RCC 7860 (cell line): ENCODE measurements at places on chromosomes 2 and 18.

GRCh38 chr18:77422974-77423867 is 173.6 kb downstream of the GALR1 start:
- DNase-seq = no peak

DNA sequence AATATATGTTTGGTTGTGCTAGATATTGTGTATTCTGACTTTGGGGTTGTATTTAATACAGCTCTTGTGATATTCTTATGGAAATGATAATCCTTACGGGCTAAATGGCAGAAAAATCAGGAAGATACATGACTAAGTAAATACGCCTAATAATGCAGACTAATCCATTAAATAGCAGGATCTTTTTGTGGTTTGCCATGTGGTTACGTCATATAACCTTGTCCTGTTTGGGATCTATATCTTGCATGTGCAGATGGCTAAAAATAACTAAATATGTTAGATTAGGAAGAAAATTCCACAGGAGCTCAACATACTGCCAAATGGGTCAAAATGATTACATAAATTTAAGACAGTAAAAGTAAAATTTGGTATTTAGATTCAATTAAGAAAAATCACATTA is 83.0 kb downstream of the NEB start:
- DNase-seq = no peak

- no peak for DNase-seq
Measured at GRCh38 chr2:95052804-95053479, 27.4 kb downstream of the MAL start.

- no peak for DNase-seq
Measured at GRCh38 chr2:26752656-26753055, 11.4 kb upstream of the SLC35F6 start.

DNA sequence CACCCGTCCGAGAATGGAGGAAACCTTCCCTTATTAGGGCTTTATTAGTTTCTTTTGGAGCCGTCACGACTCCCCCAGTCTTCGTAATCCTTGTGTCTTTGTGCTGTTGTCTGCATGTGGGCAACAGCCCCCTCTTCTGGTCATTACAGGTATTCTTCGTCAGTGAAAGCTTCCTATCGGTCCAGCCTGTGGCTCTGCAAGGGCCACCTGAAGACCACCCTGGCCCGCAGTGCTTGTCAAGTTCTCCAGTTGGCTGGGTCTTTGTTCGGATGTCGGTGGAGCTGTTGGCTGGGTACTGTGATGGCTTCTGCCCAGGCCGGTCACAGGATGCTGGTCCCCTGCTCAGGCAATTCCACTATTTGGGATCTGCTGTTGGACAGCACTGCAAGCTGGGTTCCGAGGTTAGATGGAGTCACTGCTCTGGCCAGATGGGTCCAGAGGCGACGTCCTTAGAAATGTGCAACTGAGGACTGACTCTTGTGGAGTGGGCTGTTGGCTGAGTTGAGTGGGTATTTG is 19.2 kb downstream of the E2F6 start:
- no peak for DNase-seq

- DNase-seq = no peak
Measured at GRCh38 chr2:24317491-24317920, 42.8 kb downstream of the ITSN2 start.

- DNase-seq = no peak
Measured at GRCh38 chr2:196515051-196515450, 124.5 kb upstream of the CCDC150 start.

- no peak for DNase-seq
Measured at GRCh38 chr18:45398448-45398847, 216.8 kb upstream of the SLC14A2 start.

GRCh38 chr2:30072250-30072842 is 74.5 kb upstream of the YPEL5 start:
- peak; percentile 62 for DNase-seq

- no peak for DNase-seq
Measured at GRCh38 chr2:57160976-57161375, 885.6 kb upstream of the VRK2 start.

GRCh38 chr2:197161774-197162173 is 148.8 kb downstream of the ANKRD44 start:
- no peak for DNase-seq

GRCh38 chr2:207255565-207256470 is 90.1 kb upstream of the KLF7 start:
- DNase-seq = no peak

GRCh38 chr2:114076961-114077360 is 187.1 kb downstream of the ACTR3 start:
- DNase-seq = no peak
